ENCODE measurements at places on chromosomes 11 and 22.

GRCh38 chr11:57484141-57484710, 23.9 kb downstream of the RTN4RL2 start:
- no peak for DNase-seq

DNA sequence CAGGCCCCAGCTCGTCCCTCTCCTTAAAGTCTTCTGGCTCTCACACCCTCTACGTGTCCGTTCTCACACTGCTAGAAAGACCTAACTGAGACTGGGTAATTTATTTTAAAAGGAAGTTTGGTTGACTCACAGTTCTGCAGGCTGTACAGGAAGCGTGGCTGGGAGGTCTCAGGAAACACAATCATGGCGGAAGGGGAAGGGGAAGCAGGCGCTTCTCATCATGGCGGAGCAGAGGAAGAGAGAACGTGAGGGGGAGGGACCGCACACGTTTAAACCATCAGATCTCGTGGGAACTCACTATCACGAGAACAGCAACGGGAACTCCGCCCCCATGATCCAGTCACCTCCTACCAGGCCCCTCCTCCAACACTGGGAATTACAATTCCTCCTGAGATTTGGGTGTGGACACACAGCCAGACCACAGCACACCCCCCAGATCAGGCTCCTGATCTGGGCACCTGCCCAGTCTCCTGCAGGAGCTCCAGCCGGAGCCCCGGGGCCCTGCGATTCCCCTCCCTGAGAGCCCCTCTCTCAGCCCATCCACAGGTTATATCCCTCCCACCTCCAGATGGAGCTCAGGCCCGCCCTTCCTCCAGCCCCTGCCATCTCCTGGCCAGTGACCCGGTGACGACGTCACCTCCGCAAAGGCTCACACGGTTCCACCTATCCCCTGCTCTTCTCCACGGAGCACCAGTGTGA, 170.2 kb downstream of the BRD1 start:
- DNase-seq, result peak; percentile 79

- no peak for DNase-seq
These were observed 39.1 kb upstream of the ACCSL start for GRCh38 chr11:44008698-44009097.

DNA sequence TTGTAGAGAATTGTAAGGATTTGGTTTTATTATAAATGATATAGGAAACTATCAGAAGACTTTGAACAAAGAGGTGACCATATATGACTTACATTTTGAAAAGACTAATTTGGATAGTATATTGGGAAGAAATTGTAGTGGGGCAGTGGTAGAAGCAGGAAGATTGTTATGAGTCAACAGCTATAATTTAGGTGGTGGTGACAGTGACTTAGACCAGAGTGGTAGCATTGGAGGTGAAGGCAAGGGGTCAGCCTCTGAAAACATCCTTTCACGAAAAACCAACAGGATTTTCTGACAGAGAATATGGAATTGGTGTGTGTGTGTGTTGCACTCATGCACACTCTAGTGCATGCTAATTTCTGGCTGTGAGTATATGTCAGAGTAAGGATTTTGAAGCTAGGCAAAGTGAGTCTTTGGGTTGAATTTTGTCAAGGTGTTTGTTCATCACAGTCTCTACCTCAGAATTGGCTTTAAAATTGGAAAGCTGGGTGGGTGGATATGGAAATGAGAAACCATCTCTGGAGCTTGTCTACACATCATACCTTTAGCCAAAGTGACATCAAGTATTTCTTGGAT, 8.2 kb upstream of the HBE1 start:
- no peak for DNase-seq

GRCh38 chr11:44158384-44158783, 62.9 kb downstream of the EXT2 start:
- no peak for DNase-seq

GRCh38 chr22:47174096-47174495, 411.6 kb downstream of the TBC1D22A start:
- DNase-seq, result no peak

GRCh38 chr11:76062733-76063132, 143.6 kb downstream of the WNT11 start:
- no peak for DNase-seq

- peak; percentile 51 for DNase-seq
These were observed 4.9 kb upstream of the CNTN5 start for GRCh38 chr11:99015634-99016454.

GRCh38 chr11:62958547-62959421, 26.0 kb downstream of the SLC22A6 start:
- no peak for DNase-seq

GRCh38 chr22:27997538-27997937, 78.5 kb upstream of the PITPNB start:
- no peak for DNase-seq

- no peak for DNase-seq
These were observed 113.5 kb downstream of the SLC1A2 start for GRCh38 chr11:35305670-35306382.

- no peak for DNase-seq
These were observed 71.8 kb upstream of the TEAD1 start for GRCh38 chr11:12602421-12602820.

DNA sequence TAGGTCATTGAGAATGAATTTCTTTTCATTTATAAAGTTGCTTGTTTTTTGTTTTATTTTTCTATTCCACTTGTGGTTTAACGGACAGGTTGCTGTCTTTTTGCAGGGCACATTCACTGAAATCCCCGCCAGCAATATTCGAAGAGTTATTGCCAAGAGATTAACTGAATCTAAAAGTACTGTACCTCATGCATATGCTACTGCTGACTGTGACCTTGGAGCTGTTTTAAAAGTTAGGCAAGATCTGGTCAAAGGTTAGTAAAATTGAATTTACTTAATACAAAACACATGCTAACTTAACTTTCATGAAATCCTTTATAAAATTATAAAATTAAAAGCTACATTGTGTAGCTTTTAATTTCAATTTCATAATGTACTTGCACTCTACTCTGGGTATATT, 53.6 kb downstream of the PDHX start:
- DNase-seq, result no peak

DNA sequence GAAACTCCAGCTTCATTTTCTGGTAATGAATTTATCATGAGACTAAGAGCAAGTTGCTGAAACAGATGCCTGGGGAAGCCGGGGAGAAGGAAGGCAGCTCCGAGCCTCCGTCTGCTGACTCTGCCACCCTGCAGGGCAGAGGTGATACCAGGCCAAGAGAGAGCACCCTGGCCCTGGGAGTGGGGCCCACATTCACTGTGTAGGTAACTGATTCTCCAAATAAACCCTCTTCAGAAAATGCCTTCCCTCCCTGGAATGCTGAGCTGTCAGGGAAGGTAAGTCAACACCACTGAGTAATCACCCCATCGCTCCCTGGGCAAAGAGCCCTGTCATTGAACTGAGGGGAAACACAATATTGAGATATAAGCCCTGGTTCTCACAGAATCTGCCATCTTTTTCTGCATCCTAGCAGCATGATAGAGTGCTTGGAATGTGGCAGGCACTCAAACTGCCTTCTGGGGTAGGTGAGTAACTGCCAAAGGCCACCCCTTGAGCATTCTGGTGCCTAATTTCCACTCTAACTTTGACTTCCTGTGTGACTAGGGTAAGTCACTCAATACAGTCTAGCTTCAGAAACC, 147.6 kb downstream of the SPATA19 start:
- no peak for DNase-seq

GRCh38 chr22:16969508-16970327, 38.3 kb downstream of the GAB4 start:
- DNase-seq, result no peak

DNA sequence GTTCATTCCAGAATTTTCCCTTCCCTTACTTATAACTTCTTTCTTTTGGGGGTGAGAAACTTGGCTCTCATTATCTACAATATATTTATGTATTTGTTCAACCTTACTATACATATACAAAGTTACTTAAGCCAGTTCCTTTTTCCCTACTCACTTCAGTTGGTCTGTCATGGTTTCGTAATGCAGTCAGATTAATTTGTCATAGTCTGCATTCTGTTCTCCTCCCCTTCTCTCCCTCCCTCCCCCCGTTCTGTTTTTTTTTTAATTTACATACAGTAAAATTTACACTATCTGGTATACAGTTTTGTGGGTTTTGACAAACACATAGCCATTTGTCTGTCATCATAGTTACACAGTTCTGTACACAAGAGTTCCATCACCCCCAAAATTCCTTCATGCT, 71.8 kb upstream of the ADORA2A start:
- DNase-seq, result no peak

DNA sequence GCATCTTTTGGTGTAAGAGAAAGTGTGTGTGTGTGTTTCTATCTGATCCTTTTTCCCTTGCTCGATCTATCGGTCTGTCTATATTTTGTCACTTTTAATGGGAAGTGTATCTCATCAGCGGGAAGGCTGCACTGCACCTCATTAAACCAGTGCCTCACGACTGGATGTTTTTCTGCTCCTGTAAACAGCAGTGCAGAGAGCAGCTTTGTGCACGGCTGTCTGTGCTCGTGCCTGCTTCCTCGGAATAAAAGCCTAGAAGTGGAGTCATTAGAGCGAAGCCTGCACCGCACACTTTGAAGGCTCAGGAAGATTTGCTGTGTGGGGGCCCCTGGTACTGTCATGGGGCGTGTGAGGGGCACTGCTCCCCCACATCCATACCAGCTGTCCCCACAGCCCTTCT, 27.0 kb upstream of the PARVG start:
- no peak for DNase-seq

GRCh38 chr11:66568124-66568916, at the start of gene CTSF:
CTSF (minus strand) TSS chr11:66568606; CDS start chr11:66568486, 120 bp downstream.
- DNase-seq, result peak; percentile 85

GRCh38 chr22:24401931-24402367, 25.4 kb upstream of the ADORA2A start:
- DNase-seq, result no peak

- no peak for DNase-seq
These were observed 6.9 kb downstream of the AP5B1 start for GRCh38 chr11:65773784-65774411.

DNA sequence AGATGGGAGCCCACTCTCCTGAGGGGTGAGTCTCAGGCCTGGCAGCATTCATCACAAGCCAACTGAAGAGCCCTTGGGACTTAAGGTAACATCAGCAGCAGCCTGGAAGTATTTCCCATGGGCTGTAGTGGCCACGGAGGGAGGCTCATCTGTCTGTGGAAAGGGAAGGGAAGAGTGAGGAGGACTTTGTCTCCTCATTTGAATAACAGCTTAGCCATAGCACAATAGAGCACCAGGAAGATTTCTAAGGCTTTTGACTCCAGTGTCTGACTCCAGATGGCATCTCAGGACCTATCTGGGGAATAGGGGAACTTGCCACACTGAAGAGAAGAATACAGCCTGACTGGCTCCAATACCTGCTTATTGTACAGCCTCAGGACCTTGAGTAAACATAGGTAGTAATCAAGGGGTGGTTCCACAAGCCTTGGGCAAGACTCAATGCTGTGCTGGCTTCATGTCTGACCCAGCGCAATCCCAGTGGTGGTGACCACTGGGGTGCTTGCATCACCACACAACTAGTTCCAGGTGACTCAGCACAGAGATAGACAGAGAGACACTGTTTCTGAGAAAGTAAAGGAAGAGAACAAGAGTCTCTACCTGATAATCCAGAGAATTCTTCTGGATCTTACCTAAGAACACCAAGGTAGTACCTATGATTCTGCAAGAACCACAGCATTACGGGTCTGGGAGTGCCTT, 510.5 kb upstream of the CCDC179 start:
- no peak for DNase-seq

GRCh38 chr22:45538281-45538680, 35.6 kb downstream of the FBLN1 start:
- DNase-seq, result no peak

DNA sequence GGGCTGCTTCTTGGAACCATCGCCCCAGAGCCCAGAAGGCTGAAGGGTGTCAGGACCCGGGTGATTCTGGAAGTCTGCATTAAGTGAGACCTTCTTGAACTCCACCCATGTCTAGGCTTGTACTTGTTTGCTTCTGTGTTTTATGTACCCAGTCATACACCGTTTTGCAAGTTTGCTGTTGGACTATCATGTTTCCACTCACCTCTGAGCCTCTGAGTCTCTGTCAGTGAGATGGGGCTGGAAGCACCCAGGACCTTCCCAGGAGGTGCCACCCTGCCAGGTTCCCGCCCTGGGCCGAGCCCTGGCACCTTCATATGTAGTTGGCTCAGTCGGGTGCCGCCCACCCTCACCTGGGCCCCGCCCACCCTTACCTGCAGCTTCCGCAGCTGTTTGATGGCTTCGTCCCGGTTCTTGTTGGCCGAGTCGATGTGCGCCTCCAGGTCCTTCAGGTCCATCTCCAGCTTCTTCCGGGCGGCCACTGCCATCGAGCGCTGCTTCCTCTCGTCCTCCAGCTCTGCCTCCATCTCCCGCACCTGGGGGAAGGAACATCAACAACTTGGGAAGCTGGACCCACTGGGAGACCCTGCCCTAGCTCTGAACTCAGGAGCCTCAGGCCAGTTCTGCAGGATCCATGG, 35.1 kb downstream of the APOL1 start:
- DNase-seq, result no peak

GRCh38 chr11:104148074-104148473, 15.9 kb downstream of the PDGFD start:
- DNase-seq, result no peak

- no peak for DNase-seq
These were observed 71.7 kb upstream of the DRD2 start for GRCh38 chr11:113546757-113547507.

DNA sequence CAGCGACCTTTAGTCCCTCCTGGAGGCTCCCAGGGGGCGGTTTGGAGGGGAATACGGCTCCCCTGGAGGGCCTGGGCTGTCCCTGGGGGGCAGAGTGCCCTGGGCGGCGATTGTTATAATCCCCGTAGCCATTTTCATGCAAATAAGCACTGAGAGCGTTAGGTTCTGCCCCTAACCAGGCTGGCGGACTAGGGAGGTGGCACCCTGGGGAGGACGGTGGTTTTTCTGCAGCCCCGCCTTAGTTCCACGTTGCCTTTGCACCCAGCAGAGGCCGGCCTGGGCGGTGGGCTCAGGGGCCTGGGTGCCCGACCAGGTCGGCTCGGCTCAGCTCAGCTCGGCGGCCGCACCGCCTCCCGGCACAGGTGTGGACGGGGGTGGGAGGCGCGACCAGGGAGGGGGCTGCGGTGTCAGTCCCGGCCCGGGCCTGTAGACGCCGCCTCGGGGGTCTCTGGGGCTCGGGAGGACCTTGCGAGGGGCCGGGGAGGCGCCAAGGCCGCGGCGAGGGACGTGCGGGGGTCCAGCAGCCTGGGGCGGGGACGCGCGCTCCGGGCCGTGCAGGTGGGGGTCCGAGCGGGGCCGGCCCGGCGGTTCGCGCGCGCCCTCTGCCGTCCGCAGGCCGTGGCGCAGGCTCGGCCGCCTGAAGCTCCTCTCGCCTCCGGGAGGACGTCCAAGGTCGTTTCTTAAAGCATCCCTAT, 2.3 kb upstream of the DUSP8 start:
- peak; percentile 85 for DNase-seq

- no peak for DNase-seq
These were observed 14.7 kb downstream of the GATD1 start for GRCh38 chr11:762421-763072.

GRCh38 chr22:46309526-46310085, 12.9 kb downstream of the GTSE1 start:
- no peak for DNase-seq

GRCh38 chr22:19801340-19802000, 40.9 kb downstream of the TBX1 start:
- DNase-seq, result no peak

Data from NCI-H774 (cell line).